ENCODE measurements at places on chromosomes 4 and X. TPM values are rescaled to one million over a fixed set of nuclear protein-coding genes. Genes with fewer than 3 reads are reported as not detected.

The GDPD2 gene
- total RNA-seq: 0.17 TPM

The LRCH2 gene
- total RNA-seq: 12.6 TPM

DNA sequence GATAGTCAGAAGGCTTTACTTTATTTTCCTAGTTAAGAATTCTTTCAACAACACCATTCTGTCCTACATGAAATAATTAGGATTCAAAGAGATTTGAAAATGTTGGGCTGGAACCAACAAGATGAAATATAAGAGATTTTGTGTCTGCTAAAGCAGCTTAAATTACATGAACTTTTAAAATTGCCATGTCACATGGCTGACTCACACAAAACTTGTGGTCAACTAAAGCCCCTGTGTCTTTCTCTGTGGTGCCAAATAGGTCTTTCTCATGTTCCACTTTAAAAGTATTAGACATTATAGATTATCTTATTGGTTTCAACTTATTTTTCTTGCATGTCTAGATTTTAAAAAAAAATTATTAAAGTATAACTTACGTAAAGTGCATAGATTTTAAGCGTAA is 60.8 kb upstream of the FHL1 start:
- DNase-seq: no peak

DNA sequence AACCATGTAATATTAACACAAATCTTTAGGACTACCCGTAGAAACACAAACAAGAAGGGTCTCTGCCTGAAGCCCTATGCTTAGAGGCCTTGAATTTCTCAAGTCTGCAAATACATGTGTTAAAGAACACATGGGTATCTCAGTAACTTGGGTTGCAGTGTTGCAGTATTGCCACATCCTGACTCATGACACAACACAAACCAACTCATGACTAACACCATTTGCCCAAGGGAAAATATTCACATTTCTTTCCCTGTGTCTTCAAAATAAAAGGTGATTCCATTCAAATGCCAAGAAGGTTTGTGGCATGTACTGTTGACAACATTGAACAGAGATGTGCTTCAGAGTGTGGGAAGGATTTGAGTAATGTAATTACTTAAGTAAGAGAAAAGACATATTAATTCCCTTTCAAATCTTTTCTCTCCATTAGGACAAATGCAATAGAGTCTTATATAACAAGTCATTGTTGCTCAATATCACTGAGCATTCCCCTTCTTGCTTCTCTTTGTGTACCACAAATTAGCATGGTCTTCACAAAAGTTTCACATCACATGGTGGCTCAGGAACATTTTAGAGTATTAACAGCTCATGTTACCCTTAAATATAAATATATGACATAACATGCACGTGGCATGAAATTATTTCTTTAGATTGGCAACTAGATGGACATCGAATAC is 487.1 kb downstream of the STPG2 start:
- no peak for DNase-seq

DNA sequence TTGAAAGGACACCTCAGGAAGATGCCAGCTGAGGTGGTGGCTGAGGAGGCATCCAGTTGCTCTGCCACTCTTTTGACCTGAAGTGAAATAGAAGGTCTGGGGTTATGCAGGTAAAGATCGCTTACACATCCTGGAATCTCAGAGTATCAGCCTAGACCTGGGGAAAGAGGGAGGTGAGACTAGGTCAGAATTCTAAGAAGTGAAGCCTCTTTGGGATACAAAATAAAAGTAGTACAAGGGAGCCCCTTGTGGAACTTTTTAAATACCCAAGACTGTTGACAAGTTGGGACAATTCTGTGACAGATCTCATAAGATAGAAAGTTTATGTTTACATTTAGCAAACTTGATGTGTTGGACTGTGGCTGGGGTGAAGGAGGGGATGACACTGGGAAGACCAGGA is 263.1 kb downstream of the SPRY1 start:
- DNase-seq: peak; percentile 32

- DNase-seq: no peak
Observed at GRCh38 chr4:48588230-48589097, 98.4 kb downstream of the ZAR1 start.

- no peak for DNase-seq
Observed at GRCh38 chr4:100746141-100746739, 228.4 kb upstream of the EMCN start.
